ENCODE measurements at places on chromosomes 5 and 9.

- peak; percentile 87 for DNase-seq
Measured at GRCh38 chr5:82387001-82387818, 109.1 kb upstream of the RPS23 start.

GRCh38 chr9:83405759-83406158, 132.4 kb downstream of the FRMD3 start:
- no peak for DNase-seq

DNA sequence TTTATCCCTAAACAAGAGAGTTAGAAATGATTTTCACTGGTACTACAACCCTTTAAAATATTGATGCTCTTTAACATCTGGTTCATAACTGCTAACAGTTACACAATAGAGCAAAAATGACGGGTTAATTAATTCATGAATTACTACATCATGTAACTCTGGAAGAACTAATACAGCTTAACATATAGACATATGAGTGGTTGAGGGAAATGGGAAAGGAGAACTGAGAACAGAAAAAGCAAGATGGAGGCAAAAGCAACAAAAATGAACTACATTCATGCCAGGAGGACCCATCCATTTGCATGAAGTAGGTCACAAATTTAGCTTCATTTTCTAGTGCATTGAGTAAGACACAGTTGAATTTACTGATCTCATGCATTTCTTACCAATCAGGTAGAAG, 61.8 kb downstream of the C9 start:
- DNase-seq: no peak

DNA sequence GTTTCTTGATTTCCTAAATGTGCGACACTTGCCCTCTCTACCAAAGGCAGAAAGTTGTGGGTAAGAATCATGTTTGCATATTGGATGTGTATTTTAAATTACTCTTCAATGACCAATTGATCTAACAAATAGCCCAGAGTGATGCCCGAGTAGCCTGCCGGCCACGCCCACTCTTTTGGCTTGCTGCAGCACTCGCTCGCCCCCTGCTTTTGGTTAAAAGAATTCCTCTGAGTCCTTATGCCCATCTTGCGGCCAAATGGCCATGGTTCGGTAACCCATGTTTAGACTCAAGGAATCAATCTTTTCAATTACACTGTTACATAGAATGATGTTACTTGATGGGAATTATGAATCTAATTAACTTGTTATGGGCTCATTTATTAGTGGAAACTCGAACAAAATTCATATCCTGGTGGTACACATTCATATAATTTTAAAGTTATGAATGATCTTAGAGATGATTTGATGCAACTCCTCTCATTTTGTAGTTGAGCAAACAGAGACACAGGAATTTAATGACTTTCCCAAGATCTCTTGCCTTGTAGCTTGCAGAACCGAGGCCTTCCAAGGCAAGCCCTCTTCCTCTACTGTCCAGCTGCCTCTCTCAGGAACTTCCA, 36.5 kb downstream of the PPIC start:
- DNase-seq: peak; percentile 63

DNA sequence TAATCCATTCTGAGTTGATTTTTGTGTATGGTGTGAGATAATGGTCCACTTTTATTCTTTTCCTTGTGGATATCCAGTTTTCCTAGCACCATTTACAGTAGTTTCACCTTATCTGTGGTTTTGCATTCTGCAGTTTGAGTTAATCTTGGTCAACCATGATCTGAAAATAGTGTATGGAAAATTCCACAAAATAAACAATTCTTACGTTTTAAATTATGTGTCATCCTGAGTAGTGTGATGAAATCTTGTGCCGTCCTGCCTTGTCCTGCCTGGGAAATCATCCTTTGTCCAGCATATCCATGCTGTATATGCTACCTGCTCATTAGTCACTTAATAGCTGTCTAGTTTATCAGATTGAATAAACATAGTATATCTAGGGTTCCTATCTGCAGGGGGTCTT, 42.1 kb downstream of the CDC42SE2 start:
- peak; percentile 59 for DNase-seq

GRCh38 chr5:31638345-31638744, 586 bp upstream of the PDZD2 start:
- DNase-seq: no peak

Data from cardiac fibroblast (primary cell).